Foreskin fibroblast (primary cell): ENCODE measurements at places on chromosomes 12 and 14.

GRCh38 chr12:6167327-6168280 is 32.6 kb upstream of the CD9 start:
- peak; percentile 94 for DNase-seq

DNA sequence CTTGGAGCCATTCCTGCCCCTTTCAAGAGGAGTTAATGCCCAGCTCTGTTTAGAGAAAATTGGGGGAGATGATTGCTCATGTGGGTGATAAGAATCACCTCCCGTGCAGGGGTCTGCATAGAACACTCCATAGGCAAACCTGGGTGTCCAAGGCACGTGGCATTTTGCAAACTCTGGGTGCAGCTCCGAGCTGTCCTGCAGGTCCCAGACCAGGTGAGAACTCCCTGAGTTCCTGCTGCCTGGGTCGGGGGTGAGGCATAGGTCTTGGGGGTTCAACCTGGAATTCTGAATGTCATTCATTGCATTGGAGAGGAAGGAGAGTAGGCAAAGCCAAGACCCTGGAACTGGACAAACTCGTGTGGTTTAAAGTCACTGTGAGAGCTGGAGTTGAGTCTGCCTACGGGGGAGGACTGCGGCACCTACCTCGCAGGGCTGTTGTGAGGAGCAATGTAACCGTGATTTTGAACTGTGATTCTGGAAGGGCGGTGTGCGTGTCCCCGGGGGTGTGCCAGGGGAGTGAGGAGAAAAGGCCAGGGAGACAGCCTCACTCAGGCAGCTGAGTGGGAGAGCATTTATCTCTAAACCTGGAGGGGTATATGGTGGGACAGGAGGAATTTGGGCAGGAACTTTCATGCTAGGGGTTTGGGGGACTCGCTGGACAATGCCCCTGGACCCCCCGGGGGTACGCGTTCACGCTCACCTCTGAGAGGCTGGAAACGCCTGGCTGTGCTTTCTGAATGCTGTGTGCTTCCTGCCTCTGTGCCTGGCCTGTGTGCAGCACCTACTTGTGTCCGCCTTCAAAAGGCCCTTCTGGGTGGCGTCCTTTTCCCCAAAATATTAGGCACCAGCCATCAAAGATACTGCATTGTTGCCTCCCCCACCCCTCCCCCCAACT is 30.4 kb downstream of the MEG3 start:
- no peak for DNase-seq

DNA sequence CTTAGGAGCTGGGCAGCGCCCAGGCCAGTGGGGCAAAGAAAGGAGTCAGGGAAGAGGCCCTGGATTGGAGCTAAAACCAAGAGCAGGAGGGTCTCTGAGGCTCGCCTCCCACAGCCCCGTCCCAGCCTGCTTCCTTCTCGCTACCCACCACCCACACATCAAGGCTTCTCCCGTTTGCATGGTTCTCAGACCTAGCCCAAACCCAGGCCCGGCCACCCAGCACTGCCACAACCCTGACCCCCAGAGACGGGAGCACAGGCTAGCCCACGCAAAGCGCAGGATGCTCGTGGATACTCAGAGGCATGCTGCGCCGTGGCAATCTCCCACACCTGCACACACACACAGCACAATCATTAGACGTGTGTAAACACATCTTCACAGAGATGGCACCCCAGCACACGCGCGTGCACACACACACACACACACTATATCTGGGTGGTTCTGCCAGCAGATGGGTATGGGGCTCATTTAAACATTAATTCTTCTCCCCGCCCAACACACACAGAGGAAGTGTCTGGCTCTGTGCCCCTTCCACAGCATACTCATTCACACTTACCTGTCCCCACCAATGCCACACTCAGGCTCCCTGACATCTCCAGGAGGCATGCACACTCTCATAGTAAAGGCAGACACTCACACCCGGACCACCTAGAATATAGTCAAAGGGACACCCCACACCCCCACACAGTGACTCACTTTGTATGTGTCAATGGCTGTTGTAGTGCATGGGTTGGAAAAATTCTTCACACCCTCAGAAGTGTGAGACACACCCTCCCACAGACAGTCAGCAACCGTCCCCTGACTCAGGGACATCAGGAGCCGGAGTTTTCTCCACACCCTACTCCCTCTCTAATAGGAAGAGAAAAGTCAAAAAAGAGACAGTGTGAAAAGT is 1.1 kb downstream of the CARMIL3 start:
- no peak for DNase-seq

DNA sequence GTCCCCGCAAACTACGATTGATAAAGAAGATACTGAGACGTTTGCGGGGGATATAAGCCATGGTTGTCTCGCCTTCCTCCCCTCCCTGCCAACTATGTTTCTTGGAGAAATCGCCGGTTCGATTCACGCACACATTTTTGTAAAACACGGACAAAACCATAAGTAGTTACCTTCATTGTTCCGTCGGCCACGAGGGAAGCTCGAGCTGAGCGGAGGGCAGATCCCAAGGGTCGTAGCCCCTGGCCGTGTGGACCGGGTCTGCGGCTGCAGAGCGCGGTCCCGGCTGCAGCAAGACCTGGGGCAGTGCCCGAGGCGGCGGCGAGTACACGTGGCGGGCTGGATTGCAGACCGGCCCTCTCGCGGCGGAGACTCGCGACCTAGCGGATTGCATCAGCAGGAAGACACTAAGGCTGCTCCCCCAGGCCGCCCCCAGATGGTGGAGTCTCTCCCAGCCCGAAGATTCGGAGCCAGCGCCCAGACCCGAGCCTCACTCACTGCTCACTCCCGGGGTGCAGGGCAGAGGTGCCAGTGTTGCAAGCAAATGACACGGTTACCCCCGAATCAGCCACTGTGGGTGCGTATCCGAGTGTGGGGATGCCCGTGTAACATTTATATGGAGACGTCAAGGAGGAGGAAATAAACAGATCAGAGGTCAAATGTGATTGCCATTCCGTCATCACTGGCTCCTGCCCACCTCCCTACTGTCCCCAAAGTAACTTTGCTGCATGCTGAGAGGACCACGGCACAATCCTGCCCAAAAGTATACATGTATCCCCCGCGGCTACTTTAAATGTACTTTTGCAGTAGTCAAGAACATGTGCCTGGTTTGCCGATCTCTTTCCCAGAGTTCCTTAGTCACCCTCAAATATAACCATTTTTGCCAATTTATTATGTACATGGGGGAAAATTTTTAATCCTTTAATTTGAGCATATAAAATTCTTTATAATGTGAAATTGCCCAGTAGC is at the start of gene BCAT1:
TSS of gene BCAT1 (minus strand) at position 345 of the 966 bp plus-strand sequence. CDS start at position 176, 169 bp downstream.
- DNase-seq: peak; percentile 82

DNA sequence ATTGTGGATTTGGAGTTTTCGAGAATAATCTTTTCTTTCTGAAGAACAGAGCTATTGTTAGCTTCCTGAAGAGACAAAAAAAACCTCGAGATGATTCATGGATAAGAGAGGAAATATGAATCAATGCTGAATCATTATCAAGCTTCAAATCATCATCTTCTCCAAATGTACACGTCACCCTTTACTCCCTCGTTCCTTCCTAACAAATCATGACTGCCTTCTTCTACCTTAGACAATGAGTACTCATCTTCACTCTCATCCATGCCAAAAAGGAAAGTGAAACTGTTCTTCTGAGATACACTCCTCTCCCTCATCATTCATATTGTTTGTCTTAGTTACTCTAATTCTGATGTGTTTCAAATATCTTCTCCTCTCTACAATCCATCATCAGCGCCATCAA is 1115.8 kb upstream of the ATXN7L3B start:
- DNase-seq: no peak

- peak; percentile 55 for DNase-seq
Observed at GRCh38 chr12:106084014-106084671, 54.6 kb downstream of the NUAK1 start.

DNA sequence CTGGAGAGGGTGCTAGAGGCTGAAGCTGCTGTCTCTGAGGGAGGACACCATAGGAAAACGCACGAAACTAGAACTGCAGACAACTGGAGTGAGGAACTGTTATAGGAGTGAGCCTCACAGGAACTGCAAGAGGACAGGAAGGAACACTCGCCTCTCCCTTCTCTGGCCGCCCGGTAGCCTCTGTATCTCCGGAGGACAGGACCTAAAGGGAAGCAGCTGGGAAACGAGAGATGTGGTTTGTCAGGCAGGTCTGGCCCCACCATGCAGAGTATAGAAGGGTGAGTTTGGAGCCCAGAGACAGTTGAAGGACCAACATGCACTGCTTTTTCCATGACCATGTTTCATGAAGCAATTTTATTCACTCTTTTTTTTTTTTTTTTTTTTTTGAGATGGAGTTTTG is 127.3 kb downstream of the EFCAB11 start:
- DNase-seq: no peak

DNA sequence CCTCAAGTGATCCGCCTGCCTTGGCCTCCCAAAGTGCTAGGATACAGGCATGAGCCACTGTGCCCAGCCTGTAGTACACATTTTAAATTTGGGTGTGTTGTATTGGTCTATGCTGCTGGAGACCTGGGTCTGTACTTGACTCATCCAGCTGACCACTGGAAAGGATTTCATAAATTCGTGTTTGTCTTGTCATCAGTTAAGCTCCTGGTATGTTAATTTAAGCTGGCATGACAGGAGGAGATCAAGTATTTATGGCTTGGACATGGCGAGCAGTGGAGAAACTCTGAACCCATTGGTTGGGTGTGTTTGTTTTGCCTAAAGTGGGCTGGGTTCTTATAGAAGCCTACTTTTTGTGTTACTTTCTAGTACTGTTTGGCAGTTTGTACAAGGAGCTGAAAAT is 24.2 kb downstream of the YY1 start:
- peak; percentile 20 for DNase-seq

GRCh38 chr12:65935906-65936901 is 111.9 kb downstream of the HMGA2 start:
- DNase-seq: no peak

GRCh38 chr14:97097296-97097695 is 300.1 kb downstream of the VRK1 start:
- DNase-seq: no peak

DNA sequence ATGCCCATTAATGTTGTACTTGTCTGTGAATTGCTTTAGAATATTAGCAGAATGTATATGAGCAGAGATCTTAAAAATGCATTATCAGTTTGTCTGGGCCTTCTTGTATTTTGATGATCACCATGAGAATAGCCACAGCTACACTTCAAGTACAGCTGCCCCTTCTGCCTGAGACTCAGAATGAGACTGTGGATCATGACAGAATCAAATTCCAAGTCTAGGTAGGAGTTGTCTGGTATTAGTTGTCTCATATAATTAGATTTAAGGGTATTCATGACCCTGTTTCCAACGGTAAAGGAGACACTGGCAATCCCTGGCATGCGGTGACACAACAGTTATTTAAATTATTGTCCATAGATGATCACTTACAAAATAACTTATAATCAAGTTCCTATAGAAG is 18.3 kb upstream of the SMIM10L1 start:
- no peak for DNase-seq
